ENCODE measurements at places on chromosomes 6 and 20. TPM values are rescaled to one million over a fixed set of nuclear protein-coding genes. Genes with fewer than 3 reads are reported as not detected.

TAF4 gene
- total RNA-seq, result 13.6 TPM

SAMD10 gene
- total RNA-seq, result 3.9 TPM

FAXC gene
- 0.40 TPM for total RNA-seq

CST2 gene
- not detected for total RNA-seq

NKX2-2 gene
- total RNA-seq, result not detected

SRMS gene
- total RNA-seq, result not detected

WFDC5 gene
- total RNA-seq, result not detected

GRCh38 chr6:169274781-169275180 lies 21.1 kb upstream of the THBS2 start:
- no peak for DNase-seq

DNA sequence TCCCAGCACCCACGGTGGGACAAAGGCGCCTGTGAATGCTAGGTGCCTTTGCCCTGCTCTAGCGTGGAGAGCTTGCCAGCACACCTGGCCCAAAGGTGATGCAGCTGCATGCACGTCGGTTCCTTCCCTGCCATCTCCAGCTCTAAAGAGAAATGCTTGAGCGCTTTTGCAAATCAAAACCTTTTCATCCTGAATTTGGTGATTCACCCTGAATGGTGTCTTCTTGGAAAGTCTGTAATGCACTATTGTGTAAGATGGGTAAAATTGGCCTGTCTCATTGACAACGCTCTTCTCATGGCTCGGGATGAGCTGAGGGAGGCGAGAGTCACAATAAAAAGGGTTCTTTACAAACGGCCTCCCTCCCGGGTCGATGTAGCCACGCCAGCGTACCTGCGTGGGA lies 103.1 kb upstream of the ID4 start:
- DNase-seq, result no peak

DNA sequence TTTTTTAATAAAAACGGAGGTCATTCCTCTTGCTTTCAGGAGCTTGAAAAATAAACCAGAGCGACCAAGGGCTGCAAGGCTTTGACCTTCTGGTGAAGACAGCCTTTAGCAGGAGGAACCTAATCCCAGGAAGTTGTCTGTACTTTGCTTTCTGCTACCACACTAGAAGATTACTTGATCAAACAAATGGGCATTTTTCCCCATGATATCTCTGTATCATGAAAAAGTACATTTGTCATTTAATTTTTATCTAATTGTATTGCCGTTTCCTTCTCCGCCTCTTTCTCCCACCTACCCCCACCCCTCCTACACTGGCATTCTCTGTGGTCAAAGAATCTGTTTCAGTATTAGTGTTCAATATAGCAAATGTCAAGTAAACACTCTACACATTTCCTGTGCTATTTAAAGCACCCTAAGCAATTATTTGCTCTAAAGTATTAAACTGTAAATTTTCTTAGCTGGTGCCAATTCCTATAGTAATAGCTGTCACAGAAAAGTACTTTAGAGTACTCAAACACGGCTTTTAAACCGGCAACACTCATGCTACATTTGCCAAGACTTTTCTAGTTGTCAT lies 29.7 kb downstream of the ATXN1 start:
- no peak for DNase-seq

DNA sequence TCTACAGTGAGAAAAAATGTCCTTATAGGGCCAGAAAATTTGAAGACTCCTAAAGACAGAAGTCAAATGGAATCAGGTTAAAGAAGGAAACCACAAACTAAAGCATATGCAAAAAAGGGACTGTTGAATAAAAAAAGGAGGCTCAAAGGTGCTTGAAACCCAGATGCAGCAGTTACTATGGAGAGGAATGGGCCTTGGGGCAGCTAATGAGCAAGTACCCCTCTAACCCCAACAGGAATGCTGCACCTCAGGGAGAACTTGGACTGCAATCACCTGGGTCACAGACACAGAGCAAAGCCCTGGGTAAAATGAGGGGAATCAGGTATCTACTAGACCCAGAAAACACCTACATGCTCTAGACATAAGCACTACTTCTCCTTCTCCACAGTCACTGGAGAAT lies 313.9 kb downstream of the UBE3D start:
- no peak for DNase-seq

DNA sequence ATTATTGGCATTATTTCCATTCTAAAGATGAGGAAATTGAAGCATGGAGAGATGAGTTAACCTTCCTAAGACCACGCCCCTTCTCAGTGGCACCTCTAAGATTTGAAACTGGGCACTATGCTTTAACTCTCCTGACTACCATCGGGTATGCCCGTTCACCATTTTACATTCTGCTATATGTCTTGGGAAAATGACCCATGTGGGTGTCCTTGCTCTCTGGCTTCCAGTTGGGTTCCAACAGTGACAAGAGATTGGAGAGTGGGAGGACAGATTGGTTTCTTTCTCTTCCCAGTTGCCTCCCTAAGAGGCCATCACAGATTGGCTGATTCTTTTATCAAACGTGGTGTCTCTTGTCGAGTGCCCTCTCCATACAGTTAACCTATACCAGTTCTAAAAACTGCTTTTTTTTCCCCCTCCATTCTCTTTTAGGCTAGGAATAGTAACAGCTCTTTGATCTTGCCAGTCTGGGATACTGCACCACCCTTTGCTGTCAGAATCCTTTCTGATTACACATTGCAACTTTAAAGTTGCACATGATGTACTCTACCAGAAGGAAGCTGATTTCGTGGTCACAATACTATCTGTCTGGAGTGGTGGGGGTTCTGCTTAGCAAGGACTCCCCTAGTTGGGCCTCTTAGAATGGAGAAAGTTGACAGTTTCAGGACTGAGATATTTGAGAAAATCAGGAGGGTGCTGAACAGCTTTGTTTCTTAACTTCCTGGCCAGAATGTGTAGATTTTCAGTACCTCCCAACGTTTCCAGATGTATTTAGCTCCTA lies 88.0 kb upstream of the ELOVL5 start:
- DNase-seq, result no peak

GRCh38 chr6:34305982-34306708 lies 57.3 kb upstream of the SMIM29 start:
- DNase-seq, result peak; percentile 48

DNA sequence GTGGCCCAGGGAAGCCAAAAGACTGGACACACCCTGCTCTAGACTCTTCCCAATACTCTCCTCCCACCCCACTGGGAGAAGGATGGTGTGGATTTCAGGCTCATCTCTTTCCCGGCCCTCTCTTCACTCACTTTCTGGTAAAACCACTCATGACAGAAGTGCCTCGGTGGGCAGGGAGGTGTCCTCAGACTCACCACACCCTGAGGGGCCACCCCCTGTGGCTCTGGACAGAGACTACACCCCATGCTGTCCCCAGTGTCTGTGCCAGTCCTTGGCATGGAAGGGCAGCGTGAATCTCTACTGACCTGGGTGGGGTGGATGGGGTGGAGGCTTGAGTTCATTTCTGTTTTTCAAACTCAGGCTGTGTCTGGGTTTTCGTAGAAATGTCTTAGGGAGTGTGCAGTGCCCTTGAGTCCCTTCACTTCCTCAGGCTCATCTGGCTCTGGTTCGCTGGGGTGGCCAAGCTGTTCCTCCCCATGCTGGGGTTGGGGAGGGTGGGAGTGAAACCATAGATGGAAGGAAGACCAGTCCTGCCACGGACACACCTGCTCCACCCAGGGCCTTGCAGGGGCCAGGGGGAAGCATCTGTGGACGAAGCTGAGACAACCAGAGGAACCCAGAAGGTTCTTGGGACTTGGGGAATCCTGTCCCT lies 59.1 kb downstream of the EZR start:
- no peak for DNase-seq

DNA sequence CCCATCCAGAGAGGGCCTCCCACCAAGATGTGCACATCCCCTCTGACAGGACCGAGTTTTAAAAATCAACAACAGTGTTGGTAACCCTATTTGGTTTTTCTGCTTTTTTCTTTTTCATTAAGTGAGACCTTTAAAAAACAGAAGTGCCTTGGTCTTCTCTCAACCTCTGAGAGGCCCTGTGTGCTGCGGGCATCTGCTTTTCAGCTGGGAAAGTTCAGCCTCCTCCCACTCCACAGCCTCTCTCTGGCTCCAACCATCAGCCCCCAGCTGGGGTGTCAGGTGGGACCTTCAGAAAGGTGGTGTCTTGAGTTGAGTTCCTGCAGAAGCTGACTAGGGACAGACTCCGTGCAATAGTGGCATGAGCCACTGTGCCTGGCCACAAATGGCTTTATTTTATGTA lies 64.6 kb upstream of the ZMYND8 start:
- no peak for DNase-seq

- DNase-seq, result no peak
Observed at GRCh38 chr6:128343706-128344105, 176.7 kb downstream of the PTPRK start.

DNA sequence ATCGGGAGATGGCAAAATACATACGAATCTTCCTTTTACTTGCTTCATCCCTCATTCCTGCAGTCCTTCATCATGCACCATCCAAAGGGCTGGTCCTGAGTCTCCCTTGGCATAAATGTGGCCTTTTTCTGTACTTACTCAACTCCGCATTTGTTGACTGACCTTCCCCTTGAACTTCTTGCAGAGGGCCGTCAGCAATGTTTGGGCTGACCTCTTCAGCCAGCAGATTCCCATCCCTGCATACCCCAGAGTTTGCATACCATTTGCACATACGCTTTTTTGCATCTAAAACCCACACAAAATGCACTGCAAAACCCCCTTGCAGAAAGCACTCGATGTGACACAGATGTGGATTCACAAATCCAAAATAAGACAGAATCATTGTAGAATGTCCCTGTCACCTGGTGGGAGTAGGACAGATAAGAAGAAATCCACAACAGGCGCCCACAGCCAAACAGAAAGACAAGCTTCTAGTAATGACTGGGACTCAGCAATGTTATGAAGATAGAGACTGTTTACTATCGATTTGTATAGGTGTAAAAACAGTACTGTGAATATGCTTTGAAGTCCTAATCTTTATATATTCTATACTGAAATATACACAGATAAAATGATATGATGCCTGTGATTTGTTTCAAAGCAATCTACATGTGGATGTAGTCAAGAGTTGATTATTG lies 45.8 kb downstream of the TBC1D7 start:
- no peak for DNase-seq

DNA sequence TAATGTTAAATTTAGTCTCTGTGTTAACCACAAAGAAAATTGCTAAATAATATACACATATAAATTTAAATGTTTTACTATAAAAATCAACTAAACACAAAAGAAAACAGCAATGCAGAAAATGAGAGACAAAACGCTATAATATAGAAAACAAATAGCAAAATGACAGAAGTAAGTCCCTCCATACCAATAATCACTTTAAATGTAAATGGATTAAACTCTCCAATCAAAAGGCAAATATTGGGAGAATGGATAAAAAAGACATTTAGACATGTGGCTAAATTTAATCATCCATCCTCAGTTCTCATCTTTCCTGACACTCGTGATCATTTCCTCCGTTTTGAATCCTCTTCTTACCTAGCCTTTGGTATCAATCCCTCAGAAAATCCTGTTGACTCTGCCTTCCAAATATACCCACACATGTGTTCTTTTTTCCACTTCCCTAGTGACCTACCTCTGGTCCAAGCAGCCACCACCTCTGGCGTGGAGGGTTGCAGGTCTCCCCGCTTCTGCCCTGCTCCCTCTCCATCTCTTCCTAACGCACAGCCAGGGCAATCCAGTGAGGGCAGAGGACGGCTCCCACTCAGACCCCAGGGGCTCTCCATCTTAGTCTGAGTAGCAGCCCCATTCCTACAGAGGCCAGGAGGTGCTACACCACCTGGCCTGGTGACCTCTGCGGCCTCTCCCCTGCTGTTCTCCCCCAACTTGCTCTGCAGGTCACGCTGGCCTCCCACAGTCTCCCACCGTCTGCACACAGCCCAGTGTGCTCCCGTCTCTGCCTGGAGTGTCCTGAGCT lies 149.2 kb downstream of the RNASET2 start:
- no peak for DNase-seq

DNA sequence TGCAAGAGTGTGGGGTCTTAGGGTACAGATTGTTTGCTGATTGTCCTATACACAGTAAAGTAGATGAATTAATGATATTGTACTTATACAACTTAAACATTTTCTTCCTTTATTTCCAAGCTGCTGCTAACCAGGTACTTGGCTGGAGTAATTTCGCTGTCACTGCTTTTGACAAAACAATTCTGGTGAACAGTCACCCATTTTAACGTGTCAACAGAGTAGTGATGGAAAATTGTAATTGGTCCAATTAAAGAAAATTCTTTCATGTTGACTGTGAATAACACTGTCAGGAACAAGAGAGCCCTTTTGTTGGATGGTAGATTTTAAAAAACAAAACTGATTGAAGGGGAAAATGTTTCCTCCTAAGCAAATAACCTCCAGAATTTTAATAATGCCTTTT lies 26.4 kb upstream of the MROH8 start:
- no peak for DNase-seq

DNA sequence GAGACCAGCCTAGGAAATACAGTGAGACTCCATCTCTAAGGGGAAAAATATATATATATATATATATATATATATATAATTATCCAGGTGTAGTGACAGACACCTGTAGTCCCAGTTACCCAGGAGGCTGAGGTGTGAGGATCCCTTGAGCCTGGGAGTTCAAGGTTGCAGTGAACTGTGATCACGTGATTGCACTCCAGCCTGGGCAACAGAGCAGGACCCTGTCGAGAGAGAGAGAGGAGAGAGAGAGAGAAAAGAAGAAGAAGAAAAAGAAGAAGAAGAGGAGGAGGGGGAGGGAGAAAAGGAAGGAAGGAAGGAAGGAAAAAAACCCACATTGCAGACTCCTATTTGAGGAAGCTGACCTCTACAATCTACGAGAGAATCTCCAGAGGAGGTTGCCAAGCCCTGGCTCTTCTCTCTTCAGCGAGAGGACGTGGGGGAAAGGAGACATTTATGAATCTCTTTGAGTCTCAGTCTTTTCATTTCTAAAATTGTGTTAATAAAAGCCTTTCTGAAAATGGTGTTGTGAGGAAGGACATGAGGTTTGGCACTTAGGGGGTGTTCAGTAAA lies 49.7 kb downstream of the COL11A2 start:
- DNase-seq, result no peak

GRCh38 chr6:25180630-25181349 lies 98.4 kb upstream of the CARMIL1 start:
- no peak for DNase-seq

GRCh38 chr6:18601516-18602020 lies 214.4 kb downstream of the RNF144B start:
- DNase-seq, result no peak

DNA sequence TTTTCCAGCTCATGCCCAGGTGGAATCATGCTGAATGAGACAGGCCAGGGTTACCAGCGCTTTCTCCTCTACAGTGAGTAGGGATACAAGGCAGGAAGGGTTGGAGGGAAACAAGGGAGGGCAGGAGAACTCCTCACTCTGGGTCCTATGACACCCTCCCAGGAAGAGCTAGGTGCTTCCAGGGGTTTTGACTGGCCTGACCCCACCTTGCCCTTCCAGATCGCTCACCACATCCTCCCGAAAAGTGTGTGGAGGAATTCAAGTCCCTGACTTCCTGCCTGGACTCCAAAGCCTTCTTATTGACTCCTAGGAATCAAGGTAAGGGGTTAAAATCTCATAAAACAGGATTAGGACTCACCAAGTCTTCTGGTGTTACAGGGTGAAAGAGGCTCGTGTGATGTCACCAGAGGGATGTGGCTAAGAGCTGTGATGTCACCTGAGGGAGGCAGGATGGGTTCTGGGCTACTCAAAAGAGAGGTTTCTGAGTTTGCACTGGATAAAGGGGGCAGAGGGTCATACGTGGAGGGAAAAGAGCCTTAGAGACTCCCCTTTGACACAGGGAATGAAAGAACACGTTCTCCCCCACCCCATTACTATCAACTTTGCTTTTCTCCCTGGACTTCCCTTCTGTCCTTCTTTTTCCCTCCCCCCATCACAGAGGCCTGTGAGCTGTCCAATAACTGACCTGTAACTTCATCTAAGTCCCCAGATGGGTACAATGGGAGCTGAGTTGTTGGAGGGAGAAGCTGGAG lies 1.9 kb downstream of the APOM start:
- no peak for DNase-seq

GRCh38 chr6:13419422-13420195 lies 67.8 kb downstream of the GFOD1 start:
- no peak for DNase-seq

Data from right cardiac atrium (tissue), 5 donors.